ACHN (cell line): ENCODE measurements at places on chromosomes 2 and 18.

GRCh38 chr18:48428475-48429177, 19.4 kb upstream of the ZBTB7C start:
- DNase-seq, result no peak

- DNase-seq, result peak; percentile 64
Observed at GRCh38 chr18:7117390-7118355, at the start of gene LAMA1. Gene LAMA1, minus strand, starts transcription at chr18:7117797. Its CDS starts 77 bp downstream, at chr18:7117720.

DNA sequence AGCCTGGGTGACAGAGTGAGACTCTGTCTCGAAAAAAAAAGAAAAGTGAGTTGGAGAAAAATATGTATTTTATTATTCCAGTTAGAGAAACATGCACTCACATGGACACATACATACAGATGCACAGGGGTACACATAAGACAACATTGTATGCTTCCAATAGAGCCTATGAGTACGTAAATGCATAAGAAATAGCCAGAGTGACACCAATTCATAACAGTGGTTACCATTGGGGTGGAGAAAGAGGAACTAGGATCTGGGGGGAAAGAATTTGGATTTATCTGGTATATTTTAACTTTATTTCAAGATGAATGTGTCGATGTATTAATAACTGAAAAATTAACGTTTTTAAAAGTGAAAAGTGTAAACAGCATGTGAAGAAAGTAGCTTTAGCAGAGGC, 16.1 kb downstream of the IL36A start:
- DNase-seq, result no peak

DNA sequence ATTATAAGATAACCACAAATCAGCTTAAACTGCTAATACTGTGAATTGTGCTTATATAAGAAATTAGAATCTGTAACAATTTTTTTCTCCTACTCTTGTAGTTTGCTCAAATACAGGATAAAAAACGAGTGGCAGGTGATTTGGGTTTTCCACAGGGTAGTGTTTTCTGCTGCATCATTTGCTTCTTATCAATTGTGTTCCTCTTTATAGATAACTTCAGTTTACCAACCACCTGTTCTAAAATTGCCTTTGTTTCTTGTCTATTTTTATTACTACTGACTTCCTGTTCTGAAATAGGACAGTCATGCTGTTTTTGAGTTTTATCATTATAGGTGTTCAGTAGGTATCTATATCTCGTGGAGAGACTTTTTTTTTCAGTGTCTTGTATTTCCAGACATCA, 56.9 kb downstream of the MFSD6 start:
- DNase-seq, result no peak

- DNase-seq, result peak; percentile 68
Observed at GRCh38 chr2:18149660-18150246, 271.3 kb downstream of the KCNS3 start.

- no peak for DNase-seq
Observed at GRCh38 chr2:1010415-1010930, 59.8 kb downstream of the SNTG2 start.

DNA sequence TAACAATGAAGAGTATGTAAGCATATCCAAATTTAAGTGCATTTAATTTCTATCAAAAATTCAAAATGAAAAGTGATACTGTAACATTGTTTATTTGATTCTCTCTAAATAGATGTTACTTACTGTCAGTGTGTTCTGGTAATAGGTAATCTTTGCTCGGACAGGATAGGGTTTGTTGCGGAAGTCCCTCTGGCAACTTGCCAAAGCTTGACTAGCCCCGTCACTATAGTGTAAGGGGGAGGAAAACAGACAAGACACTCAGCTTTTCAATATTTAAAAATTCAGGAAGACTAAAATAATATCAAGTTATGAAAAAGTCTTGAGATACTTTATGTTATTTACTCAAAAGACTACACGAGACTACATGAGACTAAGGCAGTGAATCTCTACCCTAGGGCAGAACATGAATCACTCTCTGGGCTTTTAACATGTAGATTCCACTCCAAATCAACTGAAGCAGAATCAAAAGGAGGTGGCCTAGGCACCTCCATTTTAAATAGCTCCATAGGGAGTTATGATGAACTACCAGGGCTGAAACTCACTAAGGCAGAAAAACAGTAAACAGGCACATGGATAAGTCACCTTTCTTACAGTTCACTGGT, 5.9 kb downstream of the LMAN1 start:
- no peak for DNase-seq

- no peak for DNase-seq
Observed at GRCh38 chr2:160632084-160632975, 138.7 kb upstream of the RBMS1 start.

DNA sequence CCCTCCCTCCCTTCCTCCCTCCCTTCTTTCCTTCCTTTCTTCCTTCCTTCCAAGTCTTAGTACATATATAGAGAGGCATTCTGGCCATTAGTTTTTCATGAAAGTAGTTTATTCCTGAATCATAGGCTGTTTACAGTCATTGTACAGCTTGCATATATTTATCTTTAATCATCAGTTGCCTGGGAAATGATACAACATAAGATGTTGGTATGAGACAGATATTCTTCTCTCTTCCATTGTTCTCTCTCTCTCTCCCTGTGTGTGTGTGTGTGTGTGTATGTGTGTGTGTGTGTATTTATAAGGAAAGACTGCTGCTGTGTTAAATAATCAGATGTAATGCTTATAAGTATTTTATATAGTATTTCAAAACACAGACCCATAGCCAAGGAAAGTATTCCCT, 289.8 kb upstream of the UBE2E3 start:
- DNase-seq, result no peak

GRCh38 chr2:69770193-69770702, 28.3 kb downstream of the ANXA4 start:
- DNase-seq, result peak; percentile 81

GRCh38 chr18:39620551-39621168, 2055.1 kb upstream of the CELF4 start:
- DNase-seq, result no peak

GRCh38 chr2:130936451-130936850, 99.7 kb downstream of the ARHGEF4 start:
- no peak for DNase-seq

- DNase-seq, result peak; percentile 14
Observed at GRCh38 chr18:49886891-49887764, 73.8 kb upstream of the ACAA2 start.

DNA sequence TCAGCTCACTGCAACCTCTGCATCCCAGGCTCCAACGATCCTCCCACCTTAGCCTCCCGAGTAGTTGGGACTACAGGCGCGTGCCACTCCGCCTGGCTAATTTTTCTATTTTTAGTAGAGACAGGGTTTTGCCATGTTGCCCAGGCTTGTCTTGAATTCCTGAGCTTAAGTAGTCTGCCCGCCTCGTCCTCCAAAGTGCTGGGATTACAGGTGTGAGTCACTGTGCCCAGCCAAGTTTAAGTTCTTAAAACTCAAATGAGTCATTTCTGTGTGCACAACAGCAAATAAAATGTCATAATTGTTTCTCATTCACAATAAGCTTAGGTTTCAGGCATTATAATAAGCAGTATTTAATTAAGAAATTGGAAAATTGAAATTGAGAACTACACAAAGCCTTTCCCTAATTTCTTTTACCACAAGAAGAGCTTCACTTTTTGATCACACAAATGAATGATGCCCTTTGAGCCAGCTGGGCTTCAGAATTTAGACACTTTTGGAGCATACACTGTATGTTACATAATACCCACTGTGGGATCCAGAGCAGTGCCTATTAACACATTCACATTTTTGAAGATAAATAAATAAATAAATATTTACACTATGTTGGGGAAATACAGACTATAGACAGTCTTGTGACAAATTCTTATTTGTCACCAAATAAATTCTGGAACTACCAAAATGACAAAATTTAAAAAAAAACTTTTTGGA, 8.6 kb upstream of the ME2 start:
- DNase-seq, result peak; percentile 67

DNA sequence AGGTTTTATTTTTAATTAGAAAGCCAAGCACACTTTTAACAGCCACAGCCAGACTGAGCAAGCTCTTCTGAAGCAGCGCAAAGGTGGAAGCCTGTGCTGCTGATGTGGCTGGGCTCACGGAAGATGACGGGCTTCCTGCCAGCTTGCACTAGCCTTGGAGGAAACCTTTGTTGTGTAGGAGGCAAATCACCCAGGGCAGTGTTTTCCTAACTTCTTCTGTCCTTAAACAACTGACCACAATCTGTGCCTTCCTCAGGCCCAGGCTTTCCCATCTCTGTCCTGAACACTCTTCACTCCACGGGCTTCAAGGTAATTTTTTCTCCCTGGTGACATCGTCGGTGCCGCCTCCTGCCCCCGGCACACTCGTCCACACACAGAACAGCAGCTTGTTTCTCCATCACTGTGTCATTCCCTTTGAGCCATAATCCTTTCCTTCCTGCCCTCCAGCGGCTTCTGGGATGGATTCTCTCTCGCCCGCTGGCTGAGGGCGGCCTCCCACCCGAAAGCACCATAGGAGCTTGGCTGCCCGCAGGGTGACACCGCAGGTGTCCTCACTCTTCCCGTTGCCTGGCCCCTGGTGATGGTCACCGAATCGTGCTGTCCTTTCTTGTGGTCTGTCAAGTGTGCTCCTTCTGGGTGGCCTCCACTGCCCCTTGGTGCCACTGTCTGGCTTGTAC, 31.1 kb upstream of the INHBB start:
- DNase-seq, result no peak

GRCh38 chr18:26470011-26470637, 78.2 kb downstream of the KCTD1 start:
- no peak for DNase-seq

DNA sequence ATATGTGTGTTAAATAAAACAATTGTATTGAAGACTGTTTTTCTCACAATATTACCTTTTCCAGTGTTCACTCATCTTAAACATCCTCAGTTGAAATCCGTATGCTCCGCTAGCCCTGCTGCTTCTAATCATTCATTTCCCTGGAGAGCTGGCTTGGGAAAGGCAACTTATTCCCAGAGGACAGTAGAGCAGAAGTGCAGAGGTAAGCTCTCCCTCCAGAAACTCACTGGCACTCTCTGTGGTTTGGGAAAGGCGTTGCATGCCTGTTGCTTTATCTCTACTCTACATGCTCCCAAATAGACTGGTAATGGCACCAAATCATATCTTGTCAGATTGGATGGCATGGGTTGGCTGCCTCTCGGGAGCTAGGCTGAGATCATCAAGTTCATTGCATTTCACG, 117.1 kb upstream of the BOD1L2 start:
- peak; percentile 31 for DNase-seq

- DNase-seq, result peak; percentile 25
Observed at GRCh38 chr18:51196118-51196810, 1.2 kb downstream of the MEX3C start.

- no peak for DNase-seq
Observed at GRCh38 chr2:30605197-30605596, 158.2 kb downstream of the LCLAT1 start.

DNA sequence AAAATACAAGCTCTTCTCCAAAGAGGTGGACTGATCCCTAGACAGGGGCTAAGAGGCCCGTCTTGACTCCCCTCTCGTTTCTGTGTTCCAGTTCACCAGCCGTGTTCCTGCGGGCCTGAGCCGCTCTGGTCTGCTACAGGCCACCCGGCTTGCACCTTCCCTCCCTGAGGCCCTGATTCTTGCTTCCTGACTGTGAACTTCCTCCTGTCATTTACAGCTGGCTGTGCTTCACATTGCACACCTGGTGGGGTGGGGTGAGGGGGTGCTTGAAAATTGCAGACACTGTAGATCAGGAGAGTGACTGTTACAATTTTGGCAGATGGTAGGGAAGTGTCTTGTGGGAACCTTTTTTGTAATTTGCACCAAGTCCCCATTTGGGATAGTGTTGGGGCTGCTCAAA, 64.4 kb downstream of the TSN start:
- no peak for DNase-seq

- no peak for DNase-seq
Observed at GRCh38 chr18:71371951-71372605, 1083.2 kb downstream of the SOCS6 start.

DNA sequence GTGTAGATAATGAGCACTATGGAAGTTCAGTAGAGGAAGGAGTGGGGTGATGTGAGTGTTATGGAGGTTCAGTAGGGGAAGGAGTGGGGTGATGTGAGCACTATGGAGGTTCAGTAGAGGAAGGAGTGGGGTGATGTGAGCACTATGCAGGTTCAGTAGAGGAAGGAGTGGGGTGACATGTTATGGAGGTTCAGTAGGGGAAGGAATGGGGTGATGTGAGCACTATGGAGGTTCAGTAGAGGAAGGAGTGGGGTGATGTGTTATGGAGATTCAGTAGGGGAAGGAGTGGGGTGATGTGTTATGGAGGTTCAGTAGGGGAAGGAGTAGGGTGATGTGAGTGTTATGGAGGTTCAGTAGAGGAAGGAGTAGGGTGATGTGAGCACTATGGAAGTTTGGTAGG, 116.3 kb upstream of the SMAD7 start:
- no peak for DNase-seq

DNA sequence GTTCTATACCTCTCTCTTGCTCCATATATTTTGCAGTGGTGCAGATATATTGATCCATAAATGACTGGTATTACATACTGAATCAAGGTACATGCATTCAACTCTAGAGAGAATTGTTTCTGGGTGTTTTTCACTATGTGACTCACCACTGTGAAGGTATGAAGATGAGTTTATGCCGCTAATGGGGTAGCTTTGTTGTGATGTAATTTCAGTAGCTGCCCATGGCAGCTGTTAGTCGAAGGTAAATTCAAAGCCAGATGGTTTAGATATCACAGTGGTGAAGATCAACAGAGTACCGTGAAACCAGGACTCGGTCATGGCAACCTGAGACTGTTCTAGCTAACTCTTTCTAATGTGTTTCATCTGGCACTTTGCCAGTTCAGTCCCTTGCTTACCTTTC, 50.4 kb downstream of the PKP4 start:
- DNase-seq, result no peak

- DNase-seq, result no peak
Observed at GRCh38 chr2:225502971-225503370, 103.5 kb downstream of the NYAP2 start.

DNA sequence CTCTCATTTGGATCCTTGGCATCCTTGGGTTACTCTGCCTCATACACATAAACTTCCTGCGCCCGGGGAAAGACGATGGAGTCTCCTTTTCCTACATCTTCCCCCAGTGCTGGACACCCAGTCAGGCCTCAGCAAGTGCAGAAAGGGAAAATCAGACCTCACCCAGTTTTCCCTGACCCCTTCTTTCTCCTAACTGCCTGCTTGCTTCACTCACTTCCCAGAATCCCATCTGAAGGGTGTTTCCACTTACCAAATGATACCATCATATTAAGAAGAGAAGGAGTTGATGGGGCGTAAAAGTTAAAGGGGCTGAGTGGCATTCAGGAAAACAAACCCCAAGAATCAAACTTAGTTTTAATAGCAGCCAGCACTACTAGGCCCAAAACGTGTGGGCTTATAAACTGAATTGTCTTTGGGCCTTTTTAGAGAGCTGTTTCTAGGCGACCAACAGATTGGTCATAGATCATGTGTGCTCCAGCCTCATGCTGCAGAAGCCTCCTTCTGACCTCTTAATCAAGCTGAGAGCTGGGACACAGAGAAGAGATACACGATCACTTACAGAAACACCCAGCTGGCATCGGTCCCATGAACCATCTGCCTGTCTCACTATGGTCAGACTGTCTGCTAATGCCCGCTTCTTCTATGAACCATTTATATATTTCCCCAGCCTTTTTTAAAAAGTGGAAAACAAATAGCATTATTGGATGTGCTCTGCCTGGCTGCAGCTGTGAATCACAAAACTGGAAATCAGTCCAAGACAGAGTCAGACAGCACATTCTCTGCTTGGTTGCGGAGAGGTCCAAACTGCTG, 165.7 kb upstream of the SLC14A2 start:
- DNase-seq, result no peak
